ENCODE measurements at places on chromosomes 3 and 15.

DNA sequence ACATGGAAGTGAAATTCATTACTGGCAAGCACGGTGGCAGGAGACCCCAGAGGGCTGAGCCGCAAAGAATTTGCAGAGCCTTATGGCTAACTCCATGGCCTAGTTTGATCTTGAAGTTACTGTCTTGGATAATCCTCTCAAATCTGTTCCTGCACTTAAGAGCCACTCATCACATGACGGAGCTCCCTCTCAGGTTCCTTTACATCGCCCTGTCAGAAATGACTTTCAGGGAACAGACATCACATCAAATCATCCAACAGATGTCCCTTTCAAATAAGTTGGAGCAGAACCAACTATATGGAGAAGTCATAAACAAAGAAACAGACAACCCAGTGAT, 328.8 kb upstream of the THBS1 start:
- no peak for DNase-seq

- DNase-seq = no peak
These were observed 386.9 kb downstream of the PDCD6IP start for GRCh38 chr3:34185301-34185700.

DNA sequence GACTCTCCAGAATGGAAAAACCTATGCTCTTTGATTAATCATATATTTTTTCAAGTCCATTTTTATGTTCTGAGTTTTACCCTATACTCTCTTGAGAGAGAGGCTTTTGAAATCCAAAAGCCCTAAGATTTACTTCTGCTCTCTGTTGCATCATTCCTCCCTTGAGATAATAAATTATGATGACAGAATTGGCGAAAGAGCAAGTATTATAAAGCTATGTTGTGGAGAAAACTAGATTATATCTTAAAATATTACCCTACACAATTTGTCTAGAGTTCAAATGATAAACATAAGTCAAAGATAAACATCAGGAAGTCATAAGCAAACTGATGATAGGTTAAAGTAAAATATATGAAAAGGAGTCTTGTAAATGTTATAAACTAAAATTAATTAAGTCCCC, 293.4 kb upstream of the MME start:
- DNase-seq = no peak

GRCh38 chr15:26157081-26157480, 294.0 kb upstream of the ATP10A start:
- no peak for DNase-seq

DNA sequence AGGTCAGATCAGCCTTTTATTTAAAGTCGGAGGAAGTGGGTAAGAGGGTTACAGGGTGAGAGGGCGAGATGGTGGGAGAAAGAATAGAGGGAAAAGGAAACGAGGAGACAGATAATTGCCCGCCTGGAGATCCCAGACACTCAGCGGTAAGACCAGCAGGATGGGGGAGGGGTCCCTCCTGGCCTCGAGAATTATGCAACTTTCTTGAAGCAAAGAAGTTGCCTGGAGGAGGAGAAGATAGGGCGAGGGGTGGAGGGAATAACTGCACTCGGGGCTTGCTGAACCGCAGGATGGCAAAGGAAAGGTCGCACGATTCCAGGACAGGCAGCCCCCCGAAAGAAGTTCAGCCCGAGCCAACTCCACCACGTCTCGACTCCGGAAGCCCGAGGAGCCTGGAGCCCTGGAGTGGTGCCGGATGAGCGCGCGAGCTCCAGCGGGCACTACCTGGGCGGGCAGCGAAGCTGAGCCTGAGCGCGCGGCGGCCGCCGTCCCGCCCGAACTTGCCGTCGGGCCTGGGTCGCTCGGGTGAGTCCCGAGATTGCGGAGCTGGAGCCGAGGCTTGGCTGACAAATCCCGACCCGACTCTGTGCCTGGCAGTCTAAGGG, 402 bp downstream of the WWTR1 start:
- peak; percentile 14 for DNase-seq

- no peak for DNase-seq
These were observed at the start of gene HHATL for GRCh38 chr3:42702066-42702951. TSS of gene HHATL (minus strand) at chr3:42702798. CDS start at chr3:42700826, 1,972 bp downstream.

GRCh38 chr3:9409981-9410854, 12.8 kb downstream of the SETD5 start:
- DNase-seq = no peak

GRCh38 chr3:12944849-12945248, 103.5 kb upstream of the RPL32 start:
- no peak for DNase-seq

DNA sequence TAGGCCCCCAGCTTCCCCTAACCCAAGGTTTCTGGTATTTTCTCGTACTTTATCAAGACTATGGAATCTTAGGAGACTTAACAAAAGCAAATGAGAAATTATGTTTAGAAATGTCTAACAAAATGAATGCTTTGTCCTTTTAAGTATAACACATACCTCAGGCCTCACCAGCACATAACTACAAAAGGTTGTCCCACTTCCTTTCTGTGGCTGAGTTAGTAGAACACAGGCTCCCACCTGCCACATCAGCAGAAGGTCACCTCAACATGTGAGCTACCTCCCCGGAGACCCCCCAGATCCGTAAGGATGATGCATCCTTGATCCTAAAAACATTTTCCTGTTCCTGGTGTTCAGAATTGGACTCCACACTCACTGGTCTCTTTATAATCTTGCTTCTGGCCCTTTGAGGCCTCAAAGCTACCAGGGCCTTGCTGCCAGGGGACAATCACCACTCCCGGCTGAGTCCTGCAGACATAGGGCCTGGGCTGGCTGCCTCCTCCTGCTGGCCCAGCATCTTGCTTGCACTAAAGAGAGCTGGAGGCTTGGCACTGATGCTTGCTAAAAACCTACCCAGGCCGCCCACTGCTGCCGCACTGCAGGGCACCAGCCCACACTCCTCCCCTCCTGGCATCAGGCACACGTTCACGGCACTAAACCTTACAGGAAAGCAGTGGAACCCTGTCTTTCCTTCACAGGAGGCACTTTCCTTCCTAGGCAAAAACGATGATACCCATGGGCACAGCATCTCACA, 2.9 kb downstream of the CCRL2 start:
- no peak for DNase-seq

GRCh38 chr15:43406189-43406588, 35.3 kb downstream of the TUBGCP4 start:
- DNase-seq = no peak

- DNase-seq = no peak
These were observed 65.8 kb upstream of the TNFAIP8L3 start for GRCh38 chr15:51160484-51160883.

DNA sequence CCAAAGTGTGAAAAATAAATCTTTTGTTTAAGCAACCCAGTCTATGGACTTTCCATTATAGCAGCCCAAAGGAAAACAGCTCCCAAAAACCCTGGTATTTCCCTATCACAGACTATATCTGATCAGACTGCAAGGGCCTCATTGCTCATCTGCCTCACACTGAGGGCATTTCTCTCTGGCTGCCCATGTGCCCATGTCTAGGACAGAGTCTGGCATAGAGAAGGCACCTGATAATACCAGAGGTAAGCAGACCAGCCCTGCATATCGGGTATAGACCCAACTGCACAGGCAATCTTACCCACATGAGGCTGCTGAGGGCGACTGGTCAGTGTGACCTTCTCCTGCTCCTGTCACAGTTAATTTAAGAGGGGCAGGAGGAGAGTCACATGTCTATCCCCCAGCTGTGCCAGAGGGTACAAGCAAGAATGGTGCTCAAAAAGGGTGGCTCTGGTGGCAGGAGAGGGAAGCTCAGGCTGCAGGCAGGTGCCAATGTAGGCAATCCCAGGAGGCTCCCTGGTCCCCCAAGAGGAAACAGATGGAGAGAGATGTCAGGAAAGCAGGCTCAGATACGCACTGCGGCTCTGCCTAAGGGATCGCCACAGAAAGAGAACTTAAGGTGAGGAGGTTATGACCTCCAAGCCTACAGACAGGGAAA, 3.1 kb downstream of the CSRNP1 start:
- DNase-seq = no peak

DNA sequence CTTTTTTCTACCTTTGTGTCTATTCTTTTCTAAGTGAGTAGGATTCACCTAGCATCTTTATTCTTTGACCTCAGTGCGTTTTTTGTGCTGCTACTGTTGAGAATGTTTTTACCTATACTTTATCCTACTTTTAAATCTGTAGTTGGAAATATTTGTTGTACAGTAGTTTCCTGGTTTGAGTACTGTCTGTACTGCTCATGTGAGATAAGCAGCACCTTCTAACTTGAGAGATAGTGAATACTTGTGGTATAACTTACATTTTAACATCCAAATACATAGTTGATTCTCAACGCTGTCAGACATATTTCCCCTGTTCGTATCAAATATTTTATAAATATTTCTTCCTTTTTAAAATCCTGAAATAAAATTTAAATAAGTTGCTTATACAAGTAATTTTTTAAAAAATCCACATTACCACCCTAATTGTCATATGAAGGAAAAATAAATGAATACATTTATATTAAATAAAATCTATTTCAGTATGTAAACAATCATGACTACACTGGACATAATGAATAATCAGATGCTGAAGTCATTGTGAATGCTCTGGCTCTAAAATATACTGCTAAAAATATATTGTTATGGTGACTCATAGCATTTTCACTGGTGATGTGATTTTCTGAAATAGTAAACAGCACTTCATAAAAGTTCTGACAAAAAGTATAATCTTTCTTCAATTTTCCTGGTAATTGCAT, 17.4 kb downstream of the ATP11B start:
- no peak for DNase-seq

DNA sequence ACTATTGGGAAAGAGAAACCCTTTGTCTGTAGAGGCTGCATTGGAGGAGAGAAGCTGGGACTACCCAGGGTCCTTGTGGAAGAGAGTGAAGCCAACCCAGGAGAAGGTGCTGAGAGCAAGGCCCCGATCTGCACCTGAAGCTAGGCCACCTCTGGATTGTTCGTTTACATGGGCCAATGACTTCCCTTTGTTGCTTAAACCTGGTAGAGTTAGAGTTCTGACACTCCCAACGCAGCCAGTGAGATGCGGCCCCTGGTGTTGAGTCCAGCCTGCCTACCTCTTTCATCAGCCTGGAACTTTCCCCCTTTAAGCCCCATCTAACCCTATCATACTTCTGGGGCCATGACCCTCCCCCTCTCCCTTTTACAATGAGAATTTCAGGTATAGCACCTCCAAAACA, 30.8 kb downstream of the CCDC13 start:
- no peak for DNase-seq

- no peak for DNase-seq
These were observed 60.3 kb downstream of the CHRD start for GRCh38 chr3:184440151-184440550.

- no peak for DNase-seq
These were observed 66.1 kb upstream of the PRICKLE2 start for GRCh38 chr3:64291345-64291744.

DNA sequence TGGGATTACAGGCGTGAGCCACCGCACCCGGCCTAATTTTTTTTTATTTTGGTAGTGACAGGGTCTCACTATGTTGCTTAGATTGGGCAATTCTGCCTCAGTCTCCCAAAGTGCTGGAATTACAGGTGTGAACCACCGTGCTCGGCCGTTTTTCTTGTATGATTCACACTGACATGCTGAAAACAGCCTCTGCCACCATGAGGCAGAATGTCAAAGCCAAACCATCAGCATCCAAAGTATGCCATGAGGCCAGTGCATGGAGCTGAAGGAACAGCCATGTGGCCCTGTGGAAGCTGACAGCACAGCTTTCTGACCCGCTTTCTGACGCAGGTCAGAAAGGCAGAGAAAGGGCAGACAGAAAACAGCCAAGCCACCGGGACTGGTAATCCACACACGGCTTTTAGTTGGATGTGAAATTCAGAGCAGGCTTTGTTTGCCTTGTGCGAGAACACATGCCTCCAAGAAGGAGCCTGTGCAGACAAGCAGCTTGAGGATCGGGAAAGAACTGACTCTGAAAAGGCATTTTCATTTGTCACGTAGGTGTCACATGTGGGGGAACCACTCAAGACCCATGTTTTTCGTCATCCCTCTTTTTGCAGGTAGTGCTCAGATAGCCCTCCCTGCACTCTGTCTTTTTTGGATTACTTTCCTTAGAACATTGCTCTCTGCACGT, 25.1 kb downstream of the XYLB start:
- DNase-seq = no peak

DNA sequence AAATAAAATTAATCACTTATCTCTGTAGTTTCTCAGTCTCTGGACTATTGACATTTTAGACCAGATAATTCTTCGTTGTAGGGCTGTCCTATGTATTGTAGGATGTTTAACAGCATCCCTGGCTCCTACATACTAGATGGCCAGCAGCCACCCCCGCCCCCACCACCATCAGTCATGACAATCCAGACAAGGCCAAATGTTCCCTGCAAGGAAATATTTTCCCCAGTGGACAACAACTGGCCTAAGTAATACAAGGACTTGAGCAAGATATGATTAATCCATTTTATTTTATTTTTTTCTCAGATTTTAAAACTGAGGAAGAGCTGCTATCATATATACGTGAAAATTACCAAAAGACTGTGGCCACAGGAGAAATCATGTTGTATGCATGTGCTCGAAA, 23.8 kb downstream of the TICRR start:
- DNase-seq = no peak

DNA sequence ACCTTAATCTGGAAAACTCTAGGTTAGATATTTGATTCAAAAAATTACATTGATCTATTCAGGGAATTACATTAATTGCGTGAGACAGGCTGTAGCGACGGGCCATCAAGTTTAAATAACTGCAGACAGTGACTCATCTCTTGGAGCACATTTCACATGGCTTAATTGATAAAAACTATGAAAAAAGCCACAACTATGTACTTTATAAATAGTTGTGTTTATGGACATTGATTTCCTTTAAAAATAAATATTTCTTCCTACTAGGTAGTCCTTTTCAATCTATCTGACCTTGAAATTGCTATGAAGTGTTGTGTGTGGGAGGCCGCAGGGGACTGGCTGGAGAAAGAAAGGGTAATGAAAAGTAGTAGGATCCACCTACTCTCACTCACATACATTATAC, 157.8 kb downstream of the IL1RAP start:
- no peak for DNase-seq

DNA sequence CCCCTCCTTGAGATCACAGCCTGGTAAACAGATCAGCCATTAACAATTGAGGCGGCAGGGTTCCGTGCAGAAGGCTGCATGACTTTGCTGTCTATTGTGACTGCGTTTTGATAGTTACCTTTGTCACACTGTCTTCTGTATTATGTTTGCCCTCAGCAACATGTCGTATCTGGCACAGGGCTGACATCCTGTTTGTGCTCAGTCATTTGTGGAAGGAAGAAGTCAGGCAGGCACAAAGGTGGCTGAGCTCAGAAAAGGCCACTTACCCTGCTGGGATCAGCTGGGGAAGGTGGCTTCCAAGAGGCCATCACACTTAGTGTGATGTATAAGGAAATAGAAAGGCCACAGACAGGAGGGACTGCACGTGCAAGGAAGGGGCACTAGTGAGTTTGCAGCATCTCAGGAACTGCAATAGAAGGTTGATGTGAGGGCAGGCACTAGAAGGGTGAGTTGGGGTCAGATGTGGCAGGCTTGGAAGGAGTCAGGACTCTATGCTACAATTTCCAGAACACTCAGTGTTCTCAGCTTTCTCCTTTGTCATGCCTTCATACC, 13.4 kb downstream of the PML start:
- DNase-seq = no peak

DNA sequence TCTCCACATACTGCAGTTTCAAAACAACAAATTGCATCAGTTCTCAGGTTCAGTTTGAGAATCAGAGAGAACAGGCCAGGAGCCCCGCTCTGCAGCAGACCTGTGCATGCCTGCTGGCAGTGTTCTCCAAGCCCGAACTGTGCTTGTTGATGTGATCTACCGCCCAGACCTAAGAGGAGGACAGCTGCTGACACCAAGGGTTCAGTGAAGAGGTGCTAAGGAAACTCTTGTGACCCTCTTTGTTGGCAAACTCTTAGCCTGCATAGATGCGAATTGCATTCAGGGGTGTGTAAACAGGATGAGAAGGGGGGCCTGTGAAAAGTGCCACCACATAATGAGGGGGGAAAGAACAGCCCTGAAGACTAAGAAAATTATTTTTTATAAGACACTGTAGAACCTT, 89.8 kb downstream of the PDE8A start:
- no peak for DNase-seq
